ENCODE measurements at places on chromosomes 7 and 10.

DNA sequence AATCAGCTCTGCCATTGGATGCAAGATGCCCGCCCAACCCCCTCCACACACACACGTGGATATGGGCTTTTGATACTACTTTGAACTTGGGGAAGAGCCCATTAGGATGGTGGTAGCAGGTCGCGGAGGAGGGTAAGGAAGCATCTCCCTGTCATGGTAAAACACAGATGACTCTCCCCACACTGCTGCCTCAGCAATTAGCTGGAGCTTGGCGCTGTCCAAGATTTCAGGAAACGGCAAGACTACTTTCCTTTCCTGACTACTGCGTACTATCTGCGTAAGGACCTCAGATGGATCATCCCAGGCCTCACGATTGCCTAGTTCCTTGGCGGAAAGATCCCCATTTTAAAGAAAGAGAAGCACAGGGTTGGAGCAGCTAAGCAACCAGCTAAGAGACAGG lies 134.3 kb downstream of the C10orf90 start:
- DNase-seq: no peak

DNA sequence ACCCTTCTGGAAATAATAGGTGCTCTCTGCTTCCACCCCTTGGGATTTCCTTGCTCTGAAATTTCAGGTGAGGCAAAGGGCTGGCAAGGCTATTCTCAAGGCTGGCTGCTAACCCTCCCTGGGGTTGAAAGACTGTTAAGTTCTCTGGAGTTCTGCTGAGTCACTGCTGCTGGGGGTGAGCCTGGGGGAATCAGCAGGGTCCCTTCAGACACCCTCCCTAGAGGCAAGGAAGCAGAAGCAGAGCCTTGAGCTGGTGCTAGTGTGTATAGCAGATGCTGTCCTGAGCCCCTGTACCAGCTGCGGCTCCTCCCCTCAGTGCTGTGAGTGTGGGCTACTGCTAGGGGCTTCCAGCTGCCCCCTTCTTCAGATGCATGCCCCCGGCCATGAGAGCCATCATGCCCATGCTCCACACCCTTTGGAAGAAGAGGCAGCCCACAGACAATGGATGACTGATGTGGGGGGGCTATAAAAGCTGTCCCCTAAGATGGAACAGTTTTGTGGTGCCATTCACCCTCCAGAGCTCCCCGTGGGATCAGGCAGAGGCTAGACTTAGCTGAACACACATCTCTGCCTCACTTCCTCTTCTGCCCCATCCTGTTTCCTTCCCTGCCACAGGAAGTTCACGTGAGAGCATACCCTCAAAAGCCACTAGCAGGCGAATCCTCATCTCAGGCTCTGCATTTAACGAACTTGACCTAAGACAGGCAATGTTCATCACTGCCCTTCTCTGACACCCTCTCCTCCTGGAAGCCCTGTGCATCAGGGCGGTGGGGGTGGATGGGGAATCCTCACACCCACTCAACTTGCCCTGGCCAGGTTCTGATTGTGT lies 91.8 kb downstream of the SH3PXD2A start:
- no peak for DNase-seq

DNA sequence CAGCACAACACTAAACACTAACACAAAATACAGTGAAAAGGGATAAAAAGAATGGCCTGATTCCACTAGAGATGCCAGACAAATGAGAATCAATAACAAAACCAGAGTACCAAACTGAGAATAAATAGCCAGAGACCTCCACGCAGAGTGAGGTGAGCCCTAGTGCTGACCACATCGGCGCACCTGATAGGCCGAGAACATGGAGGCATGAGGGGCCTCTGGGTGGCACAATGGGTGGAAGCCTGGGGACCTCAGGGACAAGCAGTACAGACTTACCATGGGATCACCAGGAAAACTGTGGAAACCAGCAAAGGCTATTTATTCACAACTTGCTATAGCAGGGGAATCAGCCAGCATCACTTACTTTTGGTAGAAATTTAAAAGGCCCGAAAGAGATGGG lies 1.8 kb upstream of the CSGALNACT2 start:
- DNase-seq: no peak

DNA sequence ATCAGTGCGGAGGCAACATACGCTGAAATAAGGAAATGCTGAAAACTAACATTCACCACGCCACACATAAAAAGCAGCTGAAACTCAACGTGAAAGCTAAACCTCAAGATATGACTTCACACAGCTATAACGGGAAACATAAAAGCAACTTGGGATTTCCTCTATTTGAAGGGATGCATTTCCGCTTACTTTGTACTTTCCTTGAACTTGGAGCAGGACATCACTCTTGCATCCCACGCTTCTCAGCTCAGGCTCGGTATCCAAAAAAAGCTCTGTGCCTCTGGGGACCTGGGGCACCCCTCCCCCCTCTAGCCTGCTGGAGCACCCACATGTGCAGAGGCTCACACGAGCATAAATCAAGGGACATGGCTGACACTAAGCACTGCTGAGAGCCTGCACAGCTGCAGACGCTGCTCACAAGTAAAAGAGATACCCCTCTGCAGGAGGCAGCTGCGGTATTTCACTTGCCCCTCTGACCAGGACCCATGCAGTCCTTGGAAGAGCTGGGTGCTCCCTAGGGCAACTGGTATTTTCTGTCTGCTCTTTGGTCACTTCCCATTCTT lies 34.2 kb downstream of the PARD3 start:
- no peak for DNase-seq

DNA sequence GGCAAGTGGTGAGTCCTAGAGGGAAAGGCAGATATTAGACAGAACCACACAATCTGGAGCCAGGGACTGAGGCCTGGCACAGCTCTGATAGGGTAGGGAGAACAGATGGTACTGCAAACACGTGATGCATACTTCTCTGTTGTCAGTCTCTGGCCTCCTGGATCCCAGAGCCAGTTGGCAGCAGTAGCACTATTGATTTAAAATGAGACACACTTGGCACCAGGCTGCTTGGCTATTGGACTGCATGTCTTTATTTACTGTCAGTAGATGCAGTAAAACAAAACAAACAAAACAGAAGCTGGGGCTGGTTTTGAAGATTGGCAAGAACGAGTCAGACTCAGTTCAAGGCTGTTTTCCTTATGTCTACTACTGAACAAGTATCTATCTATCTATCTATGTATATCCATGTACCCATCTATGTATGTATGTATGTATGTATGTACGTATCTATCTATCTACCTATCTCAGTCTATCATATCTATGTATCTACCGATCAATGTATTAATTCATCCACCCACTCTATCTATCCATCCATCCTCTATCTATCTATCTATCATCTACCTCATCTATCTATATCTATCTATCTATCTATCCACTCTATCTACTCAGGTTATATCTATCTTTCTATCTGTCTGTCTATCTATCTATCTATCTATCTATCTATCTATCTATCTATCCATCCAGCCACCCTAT lies 23.4 kb upstream of the MGAM2 start:
- DNase-seq: no peak

DNA sequence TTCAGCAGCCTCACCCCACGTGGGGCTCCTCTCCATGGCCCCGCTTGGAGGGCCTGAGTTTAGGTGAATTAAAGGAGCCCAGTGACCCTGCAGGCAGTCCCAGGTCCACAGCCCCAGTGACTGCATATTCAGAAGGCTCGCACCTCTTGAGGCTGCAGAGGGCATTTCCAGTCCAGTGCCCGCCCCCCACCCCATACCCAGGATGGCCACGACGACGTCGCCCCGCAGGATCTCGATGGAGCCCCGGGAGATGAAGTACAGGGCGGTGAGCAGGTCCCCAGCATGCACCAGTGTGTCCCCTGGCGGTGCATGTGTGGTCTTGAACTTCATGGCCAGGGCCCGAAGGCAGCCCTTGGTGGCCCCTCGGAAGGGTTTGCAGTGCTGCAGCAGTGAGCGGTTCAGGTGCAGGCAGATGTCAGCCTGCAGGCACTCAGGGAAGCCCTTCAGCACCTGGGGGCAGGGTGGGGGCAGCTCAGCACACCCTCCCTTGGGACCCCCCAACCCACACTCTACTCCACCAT lies 28.1 kb downstream of the KCNH2 start:
- no peak for DNase-seq

DNA sequence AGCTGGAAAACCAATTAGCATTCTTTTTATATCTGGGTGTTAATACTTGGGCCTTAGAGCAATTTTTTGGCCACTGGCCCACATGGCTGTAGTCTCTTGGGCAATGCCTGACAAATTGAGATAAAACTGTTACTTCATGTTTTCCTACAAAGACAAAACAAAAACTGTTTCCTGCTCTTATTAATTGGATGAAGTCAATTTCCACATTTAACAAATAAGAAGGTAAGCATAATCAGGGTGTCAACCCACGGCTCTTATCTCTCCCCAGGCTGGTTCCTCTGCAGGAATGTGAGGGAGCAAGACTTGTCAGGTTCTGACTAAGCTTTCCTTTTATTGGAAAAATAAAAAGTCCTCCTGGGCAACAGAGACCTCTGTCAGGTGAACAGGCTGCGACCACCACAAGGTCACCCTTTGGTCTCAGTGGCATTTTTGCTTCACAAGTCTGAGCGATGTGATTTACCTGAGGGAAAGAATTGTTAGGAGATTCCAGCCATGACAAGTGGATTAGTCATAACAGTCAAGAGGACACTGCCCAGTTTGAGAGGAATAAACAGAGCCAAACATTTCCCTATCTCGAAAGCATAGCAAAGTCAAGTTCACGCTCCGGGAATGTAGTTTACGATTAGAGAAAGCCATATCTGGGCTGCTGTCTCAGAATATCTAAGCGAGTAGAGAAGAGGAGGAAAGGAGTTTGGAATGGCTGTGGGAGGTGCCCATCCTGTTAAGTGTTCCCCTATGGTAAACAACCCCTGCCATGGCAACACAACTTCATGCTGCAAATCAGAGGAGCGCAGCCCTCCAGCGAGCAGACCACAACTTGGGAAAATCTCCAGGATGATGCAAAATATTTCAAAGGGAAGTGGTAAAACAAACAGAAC lies 144.4 kb downstream of the TES start:
- DNase-seq: no peak

Data from cortex of kidney (tissue), 1 donor.